Esophagus mucosa (tissue), 1 donor: ENCODE measurements at places on chromosomes 2 and 18.
A peak's percentile ranks its signal among the peaks of the same experiment; 100 is the strongest.

DNA sequence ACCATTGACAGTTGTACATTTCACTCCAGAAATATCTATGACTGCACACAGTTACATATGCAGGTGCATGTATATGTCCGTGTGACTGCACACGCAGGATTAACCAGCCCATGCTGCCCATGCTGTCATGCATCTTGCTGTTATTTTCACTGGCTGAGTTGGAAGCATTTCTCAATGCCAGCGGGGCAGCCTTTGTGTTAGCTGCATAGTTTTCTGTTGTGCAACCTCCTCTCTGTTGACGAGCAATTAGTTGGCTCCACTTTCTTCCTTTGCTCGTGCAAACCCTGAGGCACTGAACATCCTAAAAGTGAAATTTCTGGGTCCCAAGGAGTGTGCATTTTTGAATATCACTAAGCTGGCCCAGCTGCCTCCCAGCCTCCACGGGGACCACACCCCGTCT is 133.4 kb upstream of the GLI2 start:
- ATAC-seq: peak; percentile 50

DNA sequence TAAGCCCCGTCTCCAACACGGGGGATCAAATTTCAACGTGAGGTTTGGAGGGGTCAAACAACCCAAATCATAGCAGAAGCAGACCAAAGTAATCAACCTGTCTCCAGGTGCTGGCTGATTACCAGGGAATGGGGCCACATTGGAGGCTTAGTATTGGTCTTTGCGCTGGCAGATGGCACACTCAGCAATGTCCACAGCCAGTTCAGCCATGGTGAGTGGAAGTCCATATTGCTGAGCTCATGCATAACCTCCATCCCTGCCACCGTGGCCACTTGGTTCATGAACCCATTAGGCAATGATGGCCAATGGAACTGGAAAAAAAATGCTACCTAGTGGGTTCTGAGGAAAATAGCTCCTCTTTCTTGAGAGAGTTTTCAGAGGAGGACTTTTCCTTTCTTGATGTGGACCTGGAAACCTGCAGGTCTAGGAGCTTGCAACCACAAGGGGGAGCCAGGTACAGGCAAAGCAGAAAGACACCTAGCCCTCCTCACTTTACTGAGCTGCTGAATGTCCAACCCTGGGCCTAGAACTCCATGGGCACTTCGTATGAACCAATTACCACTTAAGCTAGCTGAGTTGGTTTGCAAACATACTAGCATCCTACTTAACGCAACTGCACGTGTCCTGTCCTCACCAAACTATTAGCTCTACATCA is 128.0 kb upstream of the GYPC start:
- no peak for ATAC-seq

DNA sequence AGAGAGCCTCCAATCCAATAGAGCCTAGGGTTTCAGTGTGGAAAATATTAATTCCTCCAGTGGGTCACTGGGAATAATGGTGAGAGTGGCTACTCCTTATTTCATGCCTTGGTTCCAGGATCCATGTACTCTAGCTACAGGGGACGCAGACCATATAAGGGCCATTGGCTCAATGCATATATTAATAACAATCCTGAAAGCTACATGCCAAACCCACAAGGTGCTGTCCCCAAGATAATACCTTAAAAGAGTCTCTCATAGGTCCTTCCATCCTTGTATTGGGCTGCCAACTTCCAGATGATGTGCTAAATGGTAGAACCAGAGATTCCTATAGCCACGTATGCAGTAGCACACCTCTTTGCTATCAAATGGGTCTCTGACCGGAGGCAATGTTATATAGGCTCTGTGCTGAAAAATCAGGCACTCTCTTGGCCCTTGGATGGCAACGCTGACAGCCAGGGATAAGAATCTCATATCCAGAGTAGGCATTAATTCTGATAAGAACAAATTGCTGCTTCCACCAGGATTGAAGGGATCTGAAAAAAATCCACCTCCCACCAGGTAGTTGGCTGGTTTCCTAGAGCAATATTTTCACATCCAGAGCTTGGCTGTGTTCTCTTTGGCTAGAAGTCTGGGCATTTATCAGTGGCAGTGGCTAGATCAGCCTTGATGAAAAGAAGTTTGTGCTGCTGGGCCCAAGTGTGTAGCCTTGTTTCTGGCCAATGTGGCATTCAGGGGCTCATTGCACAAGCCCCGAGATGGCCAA is 218.1 kb upstream of the MGAT5 start:
- no peak for ATAC-seq

GRCh38 chr2:147660680-147661079 is 184.1 kb upstream of the ACVR2A start:
- ATAC-seq: peak; percentile 63

DNA sequence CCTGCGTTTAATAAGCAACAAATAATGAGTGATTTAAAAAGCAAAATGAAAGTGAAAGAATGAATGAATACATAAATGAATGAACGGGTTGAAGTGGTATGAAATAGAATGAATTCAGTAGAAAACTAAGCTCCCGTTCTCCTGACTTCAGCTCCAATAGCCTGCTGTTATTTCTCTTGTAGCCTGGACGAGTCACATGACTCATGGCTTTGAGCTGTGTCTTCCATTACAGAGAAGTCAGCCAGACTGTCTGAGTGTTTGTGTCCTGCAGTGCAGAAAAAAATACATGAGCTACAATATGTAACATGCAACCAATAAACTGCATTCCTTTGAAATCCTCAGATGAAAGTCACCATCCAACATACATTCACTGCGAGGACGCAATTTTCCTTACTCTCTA is 21.2 kb downstream of the SCG2 start:
- no peak for ATAC-seq

GRCh38 chr2:38442643-38443541 is 65.8 kb upstream of the ATL2 start:
- no peak for ATAC-seq

DNA sequence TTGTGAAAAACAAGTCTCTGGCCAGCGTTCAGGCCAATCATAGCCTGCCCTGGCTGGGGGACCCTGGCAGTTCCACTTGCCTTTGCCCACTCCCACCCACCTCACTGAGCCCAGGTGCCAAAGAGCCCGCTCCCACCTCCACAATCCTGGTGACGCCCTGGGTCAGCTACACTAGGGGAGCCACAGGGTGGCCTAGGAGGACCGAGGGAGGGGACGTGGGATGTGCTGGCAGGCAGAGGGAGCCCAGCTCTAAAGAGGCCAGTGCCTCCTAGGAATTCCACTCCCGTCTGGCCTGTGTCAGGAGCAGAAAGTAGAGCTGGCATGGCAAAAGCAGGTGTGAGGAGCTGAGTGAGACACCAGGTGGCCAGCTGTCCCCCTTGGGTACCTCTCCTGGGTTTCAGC is 49.3 kb downstream of the TNS1 start:
- no peak for ATAC-seq

DNA sequence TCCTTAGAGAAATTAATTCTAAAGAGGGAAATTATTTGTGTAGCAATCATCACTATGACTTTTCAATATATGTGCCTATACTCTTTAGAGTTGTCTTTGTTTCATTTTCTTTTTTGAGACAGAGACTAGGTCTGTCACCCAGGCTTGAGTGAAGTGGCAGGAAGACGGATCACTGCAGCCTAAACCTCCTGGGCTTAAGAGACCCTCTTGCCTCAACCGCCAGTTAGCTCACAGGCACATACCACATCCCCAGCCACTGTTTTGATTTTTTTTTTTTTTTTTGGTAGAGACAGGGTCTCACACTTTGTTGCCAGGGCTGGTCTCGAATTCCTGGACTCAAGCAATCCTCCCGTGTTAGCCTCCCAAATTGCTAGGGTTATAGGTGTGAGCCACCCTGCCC is 12.4 kb downstream of the YWHAQ start:
- no peak for ATAC-seq

DNA sequence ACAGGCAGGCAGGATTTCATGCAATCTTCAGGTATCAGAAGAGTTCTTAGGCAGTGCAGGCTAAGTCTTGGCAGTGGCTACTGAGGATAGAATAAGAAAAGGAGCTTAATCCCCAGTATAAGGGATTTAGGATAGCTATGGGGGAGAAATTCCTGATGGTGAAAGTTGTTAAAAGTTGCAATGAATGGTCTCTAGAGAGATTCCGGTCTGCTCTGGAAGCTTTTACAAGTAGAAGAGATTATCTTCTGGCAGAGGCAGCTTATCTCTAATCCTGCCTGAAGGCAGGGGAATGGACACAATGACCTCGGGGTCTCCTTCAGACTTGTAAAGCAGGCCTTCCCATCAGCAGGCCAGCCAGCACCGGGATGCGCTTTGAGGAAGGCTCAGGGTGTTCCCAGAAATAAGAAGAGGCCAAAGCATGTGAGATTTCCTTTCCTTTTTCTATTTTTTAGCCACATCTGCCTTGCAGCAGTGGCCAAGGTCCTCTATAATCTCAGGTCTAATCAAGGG is 253.9 kb upstream of the KLHL29 start:
- ATAC-seq: no peak

DNA sequence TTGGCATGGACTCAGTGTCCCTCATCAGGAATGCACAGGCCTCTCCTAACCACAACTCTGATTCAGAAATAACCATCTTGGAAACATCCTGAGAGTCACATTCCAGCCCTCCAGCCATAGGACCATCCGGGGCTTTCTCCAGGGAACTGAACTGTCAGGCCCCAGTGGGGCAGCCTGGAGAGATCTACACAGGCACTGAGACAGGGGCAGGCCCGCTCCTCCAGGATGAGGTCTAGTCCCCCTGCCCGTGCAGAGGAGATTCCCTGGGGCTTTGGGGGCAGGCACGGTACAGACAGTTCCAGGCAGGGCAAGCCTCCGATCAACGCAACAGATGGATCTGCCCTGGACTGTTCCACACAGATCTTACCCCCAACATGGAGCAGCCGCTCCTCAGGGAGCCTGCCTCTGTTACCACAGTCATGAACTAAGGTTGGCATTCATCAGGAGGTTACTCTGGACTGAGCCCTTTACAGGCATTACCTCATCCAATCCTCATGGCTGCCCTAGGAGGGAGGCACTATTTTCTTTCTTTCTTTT is 12.0 kb downstream of the KCNK3 start:
- ATAC-seq: no peak

DNA sequence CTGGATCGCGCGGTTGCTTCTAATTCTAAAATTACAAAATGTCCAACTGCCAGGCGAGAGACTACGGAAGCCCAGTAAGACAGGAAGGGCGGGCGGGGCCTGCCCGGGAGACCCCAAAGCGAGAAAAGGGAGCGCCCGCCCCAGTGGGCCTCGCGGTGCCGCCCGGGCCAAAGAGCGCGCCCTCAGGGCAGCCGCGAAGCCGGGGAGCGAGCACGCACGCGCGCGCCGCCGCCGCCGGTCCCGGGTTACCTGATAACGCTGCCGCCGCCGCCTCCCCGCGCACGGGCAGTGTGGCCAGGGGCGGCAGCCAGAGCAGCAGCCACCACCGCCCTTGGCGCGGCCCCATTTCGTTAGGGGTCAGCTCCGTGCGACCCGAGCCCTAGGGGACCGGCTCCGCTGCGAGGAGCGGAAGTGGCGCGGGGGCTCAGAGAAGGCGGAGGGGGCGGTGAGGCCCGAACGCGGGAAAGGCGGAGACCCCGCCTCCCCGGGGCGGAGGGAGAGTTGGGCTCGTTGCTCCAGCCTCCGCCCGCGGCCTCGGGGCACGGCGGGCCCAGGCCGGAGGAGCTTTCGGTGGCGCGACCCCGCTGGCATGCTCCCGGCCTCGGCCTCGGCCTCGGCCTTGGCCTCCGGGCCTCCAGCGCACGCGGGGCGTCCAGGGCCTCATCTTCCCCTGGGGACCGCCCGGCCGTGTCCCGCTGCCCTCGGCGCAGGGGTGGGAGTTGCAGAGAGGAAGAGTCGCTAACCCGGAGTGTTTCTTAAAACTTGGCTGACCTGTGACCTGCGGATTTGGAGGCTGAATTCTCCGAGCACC is at the start of gene NEMP2:
Gene NEMP2, minus strand, starts transcription at position 413 of the 811 bp plus-strand sequence. Its CDS starts 67 bp downstream, at position 346.
- ATAC-seq: peak; percentile 86

GRCh38 chr2:2926858-2927175 is 450.8 kb downstream of the EIPR1 start:
- ATAC-seq: no peak

GRCh38 chr2:23409248-23409647 is 24.3 kb downstream of the KLHL29 start:
- no peak for ATAC-seq

DNA sequence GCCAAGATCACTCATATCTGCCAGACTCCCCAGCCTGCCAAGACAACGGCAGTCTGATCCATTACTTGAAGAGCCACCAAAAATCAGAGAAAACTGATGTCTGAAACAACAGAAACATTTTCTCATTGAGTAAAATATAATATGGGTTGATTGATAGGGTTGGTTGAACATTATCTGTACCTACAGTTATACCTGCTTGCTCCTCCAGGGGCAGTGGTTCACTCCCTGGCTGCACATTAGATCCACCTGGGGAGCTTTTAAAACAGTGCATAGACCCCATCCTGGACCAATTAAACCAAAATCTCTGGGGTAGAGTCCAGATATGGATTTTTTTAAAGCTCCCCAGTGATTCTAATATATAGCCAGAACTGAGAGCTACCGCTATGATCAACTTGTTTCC is 43.6 kb upstream of the SLC14A2 start:
- ATAC-seq: no peak

DNA sequence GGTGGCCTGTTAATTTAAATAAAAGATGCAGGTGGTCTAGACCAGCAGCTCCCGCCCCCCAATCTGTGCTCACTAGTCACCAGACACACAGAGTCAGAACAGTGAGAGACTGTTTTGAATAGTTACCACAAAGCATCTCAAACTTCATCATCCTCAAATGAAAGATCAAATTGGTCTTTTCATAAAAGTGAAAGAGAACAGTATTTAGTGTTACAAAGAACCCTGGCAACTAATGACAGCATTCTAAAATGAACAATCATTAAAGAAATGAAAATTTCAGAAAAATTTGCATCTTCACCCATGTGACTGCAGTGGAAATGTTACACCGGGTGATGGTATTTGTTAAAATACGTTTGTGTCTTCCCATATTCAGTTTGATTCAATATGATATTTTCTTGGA is 65.5 kb upstream of the PMAIP1 start:
- ATAC-seq: no peak

DNA sequence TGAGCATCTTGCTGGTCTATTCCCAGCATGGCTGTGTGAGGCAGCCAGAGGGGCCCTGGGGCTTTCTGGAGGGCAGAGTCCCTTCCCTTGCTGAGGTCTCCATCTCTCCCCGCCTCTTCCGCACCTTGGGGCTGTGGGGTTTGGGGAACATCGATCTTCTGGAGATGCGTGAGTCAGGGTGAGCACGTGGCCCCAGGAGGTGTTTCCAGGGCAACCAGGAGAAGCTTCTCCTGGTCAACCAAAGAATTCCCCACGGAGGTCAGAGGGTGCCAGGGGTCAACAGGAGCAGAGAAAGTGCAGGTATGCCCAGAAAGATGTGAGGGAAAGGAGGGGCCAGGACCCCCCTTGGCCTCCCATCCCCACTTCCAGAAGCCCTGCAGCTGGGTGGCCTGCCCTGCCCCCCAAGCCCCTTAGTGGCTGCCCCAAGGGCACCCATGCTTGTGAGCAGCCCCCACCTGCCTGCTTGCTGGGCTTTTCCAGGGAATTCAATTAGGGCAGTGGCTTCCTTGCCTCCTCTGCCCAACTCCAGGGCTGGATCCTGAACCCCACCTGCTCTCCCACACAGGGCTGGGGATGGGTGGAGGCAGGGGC is 2.8 kb upstream of the PROM2 start:
- ATAC-seq: no peak

- no peak for ATAC-seq
Measured at GRCh38 chr18:8975624-8976023, 126.9 kb upstream of the NDUFV2 start.
